Stimulated activated CD8-positive, alpha-beta memory T cell treated with anti-CD3 and anti-CD28 coated beads, Interleukin-7, amount 100 ng/mL, for 1 hour (primary cell): ENCODE measurements at places on chromosomes 3 and 15.
A peak's percentile ranks its signal among the peaks of the same experiment; 100 is the strongest.

- no peak for DNase-seq
Measured at GRCh38 chr3:136783708-136784191, 31.6 kb upstream of the STAG1 start.

DNA sequence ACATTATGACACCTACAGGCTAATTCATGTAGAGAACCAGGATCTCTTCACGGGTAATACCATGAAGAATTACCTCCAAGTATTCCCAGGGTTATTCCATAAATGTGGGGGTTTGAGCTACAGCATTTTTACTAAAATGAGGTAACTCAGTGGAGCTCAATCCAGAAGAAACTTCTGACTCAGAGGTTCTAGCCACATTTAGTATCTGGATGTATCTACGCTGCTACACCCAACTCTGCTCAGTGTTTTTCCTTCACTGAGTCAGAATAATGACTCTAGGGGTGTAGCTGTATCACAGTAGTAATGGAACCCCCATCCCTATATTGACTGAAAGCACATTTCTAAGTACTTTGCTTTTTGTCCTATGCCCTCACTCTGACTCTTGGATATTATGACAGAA, 52.4 kb downstream of the COPS2 start:
- no peak for DNase-seq

GRCh38 chr3:41288785-41289184, 89.5 kb downstream of the CTNNB1 start:
- no peak for DNase-seq

- no peak for DNase-seq
Measured at GRCh38 chr15:51119120-51119519, 24.4 kb upstream of the TNFAIP8L3 start.

- DNase-seq, result no peak
Measured at GRCh38 chr15:40914486-40914885, 14.7 kb upstream of the DLL4 start.

GRCh38 chr15:83655237-83655616, 1.3 kb downstream of the ADAMTSL3 start:
- no peak for DNase-seq

DNA sequence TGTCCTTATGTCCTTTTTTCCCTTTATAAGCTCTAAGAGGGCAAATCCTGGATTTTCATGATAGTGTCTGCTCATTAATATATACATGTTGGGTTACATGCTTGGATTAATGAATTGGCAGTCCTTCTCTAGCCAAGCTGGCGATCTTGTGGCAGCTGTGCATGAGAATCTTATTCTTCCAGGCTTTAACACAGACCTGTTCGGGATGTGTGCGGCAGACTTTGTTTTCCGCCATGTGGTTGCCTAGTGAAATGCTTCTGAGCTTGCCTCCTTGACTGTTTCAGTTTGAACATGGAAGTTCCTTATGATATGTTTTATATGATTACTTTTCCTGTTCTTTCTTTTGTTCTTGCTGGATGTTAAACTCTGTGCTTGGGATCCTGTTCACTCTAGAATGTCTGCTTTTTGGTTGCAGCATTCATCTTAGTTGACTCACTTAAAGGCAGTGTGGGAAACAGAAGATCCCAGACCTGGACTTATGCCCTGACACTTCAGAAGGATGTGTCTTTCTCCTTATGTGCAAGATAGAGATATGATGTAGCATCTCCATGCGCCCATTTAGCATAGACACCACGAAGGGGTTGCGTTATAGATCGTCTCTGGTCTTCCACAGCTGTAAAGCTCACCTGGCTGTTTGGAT, 7.2 kb downstream of the CHCHD6 start:
- no peak for DNase-seq

DNA sequence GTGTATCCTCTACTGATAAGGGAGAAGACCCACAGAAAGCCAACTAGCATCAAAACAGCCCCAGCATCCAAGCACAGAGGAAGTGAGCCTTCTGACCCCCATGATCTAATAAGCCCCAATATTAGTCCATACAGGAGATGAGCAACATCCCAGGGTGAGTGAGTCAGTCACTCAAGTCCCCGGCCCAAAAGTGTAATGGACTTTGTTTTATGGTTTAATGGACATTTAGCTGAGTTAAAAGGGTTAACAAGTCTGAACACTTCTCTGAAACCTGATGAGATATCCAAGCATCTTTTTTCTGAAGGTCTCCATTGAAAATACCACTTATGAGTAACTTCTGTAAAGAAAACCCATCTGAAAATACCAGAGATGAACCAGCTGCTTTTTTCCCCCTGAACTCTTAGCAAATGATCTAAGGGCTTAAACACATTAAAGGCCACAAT, 115.6 kb downstream of the GREM1 start:
- DNase-seq, result no peak

DNA sequence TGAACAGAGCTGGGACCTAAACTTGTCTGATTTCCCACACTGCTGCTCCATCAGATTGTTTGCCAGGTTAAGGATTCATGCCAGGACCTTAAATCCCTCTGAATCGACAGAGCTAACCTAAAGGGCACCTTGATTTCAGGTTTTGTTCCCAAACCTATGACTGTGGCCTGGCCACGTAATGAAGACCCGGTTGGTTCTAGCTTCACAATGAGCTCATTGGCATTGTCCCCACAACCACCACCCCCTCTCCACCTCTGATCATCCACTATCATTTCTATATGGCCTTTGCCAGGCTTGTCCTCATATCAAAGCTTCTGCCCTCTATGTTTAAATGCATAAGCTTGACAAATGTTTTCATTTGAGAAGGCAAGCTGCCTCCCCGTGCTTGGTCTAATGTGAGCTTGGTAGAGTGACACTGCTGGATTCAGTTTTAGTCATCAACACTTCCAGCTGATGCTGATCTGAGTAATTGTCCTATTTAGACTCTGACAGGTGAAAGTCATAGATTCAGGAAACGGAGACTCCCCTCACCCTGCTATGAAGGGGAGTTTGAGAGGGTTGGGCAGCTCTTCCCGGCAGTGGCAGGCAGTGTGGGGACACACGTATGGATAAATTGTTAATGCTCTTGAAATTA, 407.1 kb upstream of the CFAP20DC start:
- no peak for DNase-seq

- no peak for DNase-seq
Measured at GRCh38 chr3:84943379-84943778, 15.4 kb upstream of the CADM2 start.

- DNase-seq, result peak; percentile 20
Measured at GRCh38 chr3:13621381-13622221, 72.7 kb downstream of the FBLN2 start.

DNA sequence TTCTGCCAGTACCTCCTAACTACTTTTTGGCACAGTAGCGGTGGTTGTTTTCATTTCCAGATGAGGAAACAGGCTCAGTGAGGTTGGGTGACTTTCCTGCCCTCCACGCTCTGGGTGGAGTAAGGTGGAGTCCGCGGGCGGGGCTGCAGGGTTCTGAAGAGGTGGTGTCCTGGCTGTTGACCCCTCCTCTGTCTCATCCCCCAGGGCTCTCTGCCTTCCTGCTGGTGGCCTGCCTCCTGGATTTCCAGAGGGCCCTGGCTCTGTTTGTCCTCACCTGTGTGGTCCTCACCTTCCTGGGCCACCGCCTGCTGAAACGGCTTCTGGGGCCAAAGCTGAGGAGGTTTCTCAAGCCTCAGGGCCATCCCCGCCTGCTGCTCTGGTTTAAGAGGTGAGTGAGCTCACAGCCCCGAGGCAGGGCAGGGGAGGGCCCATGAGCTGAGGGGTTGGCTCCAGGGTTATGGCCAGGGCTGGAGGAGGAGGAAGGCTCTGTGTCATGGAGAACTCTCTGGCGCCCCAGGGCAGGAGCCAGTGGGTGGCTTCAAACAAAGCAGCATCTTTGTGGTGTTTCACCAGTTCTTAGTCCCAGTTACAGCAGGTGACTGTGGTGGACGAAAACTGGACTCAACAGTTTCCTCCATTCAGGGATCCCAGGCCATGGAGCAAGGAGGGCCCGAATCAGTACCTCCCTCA, 10.4 kb downstream of the SLC28A1 start:
- DNase-seq, result no peak

DNA sequence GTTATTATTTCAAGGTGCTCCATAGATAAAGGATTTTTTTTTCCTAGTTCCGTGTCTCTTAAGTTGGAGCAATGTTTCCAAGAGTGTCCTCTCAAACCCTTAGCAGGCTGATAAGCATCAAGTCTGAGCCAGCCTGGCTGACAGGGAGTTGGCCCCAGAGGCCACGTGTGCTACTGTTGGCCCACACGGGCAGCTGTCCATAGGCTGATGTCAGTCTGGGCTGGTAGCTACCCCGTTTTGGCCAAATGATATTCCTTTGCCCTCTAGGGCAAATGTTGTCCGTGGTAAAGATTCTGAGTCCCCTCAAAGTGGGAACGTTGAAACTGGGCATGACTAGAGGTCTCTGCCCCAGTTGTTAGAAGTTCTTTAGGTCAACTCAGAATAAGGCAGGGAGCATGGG, 99.4 kb downstream of the FLNB start:
- no peak for DNase-seq

DNA sequence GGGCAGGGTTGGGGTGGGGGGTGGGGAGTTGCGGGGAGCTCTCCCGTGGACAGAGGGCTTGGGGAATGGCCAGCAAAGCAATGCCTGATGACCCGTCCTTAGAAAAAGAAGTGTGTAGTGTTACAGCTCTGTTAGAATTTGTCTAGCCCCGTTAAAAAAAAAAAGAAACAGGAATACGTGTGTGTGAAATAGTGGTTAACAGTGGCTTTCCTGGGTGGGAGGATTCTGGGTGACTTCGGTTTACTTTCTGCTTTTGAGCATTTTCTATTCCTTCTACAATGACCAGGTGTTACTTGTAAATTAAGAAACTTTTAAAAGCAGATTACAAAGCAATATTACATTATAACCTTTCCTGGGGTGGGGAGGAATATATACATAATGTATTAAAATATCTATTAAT, 25.0 kb downstream of the H1-8 start:
- no peak for DNase-seq

DNA sequence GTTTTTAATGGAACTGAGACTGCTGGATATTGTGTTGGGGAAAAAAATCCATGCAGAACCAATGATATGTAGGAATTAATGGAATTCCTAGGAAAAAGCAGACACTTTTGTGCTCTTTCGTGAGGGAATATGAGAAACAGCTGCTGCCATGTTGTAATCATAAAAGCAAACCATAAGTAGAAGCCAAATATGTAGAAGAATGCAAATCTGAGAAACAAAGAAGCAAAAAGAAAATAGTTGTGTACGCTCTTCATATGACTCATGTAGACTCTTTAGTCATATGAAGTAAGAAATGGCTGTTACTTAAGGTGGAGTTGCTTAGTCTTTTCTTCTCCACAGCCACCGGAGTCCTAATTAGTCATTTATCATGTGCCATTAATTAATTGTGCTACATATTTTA, 298.6 kb upstream of the ZNF717 start:
- no peak for DNase-seq

- DNase-seq, result no peak
Measured at GRCh38 chr3:110929816-110930215, 141.8 kb upstream of the NECTIN3 start.

DNA sequence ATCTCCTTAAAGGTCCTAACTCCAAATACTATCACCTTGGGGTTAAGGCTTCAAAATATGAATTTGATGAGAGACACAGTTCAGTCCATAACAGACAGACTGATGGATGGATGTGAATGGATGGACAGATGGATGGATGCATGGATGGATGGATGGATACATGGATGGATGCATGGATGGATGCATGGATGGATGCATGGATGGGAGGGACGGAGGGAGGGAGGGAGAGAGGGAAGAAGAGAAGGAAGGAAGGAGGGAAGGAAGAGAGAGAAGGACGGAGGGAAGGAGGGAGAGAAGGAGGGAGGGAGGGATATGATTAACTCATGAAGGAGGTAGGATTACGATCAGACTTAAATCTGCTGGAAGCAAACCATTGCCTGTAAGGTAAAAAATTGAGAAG, 192.4 kb downstream of the LRRN1 start:
- no peak for DNase-seq

GRCh38 chr15:67003586-67003985, 61.8 kb upstream of the SMAD3 start:
- DNase-seq, result no peak

- DNase-seq, result no peak
Measured at GRCh38 chr3:3189102-3189727, 9.7 kb upstream of the CRBN start.

DNA sequence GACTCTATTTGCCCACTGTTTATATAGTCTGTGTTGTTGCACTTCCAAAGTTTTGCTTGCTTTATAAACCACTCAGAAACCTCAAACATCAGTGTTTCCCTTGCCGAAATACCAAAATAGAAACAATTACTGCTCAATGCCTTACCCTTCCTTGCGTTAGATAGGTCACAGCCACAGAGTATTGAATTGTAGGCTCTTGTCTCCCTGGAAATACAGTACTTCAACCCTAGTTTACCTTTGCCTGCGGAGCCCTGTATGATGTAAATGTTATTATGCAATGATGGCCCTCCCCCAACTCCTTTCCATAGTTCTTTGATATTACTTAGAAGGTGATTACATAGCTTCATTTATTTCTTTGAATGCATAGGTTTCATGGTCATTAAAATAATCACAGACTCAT, 44.2 kb downstream of the SOX2 start:
- no peak for DNase-seq

DNA sequence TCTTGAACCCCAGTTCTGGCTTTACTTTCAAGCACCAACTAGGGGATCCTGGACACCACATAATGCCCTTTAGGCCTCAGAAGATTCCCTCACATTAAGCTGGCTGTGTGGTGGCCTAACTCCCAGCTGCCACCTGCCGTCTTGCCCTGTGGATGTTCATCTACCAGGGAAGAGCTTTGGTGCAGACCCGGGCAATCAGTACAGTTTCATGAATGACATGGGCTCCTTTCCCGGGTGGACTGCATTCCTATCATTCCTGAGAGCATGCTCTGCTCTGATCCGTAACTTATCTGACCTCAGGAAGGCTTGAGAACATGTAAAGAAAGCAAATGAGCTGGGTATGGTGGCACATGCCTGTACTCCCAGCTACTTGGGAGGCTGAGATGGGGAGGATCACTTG, 50.0 kb upstream of the GSK3B start:
- no peak for DNase-seq

- DNase-seq, result no peak
Measured at GRCh38 chr3:160001148-160001760, 12.6 kb downstream of the IL12A start.
